ENCODE measurements at places on chromosomes 5 and 9. TPM values are rescaled to one million over a fixed set of nuclear protein-coding genes. Genes with fewer than 3 reads are reported as not detected.

- no peak overlapping the region for H3K27ac ChIP-seq
- no peak for DNase-seq
- peaks cover 38% of the 10 kb centered on the region for H3K4me1 ChIP-seq
- no peaks in the 10 kb centered on the region for H3K27me3 ChIP-seq
- no peaks in the 10 kb centered on the region for H3K36me3 ChIP-seq
Measured at GRCh38 chr9:27369591-27369990, 72.6 kb upstream of the EQTN start.

DNA sequence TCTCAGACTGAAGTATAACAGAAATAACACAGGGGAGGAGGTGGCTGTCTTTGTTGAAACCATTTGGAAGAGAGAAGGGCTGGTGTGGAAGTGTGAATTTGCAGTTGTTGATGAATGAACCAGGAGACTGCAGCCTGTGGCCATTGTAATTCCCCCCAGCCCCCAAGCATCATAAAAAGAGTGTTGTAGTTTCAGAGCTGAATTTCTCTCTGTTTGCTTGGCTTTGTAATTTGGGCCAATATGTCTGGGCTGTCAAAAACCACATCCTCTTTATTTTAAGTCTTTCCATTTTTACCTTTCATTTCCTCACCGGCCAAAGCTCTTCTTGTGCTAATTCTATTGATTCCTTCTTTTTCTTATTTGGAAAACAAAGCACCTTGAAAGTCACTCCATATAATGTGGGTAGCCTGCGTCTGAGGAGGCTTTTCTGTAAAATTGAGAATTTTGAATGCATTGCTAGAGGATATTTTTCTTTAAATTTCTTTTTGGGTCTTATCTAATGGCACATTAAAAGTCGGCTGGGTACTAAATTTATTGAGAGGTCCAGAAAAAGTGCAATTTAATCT is 383.3 kb downstream of the OSTF1 start:
- H3K36me3 ChIP-seq, result no peaks in the 10 kb centered on the region
- H3K27me3 ChIP-seq, result no peaks in the 10 kb centered on the region
- DNase-seq, result no peak
- H3K27ac ChIP-seq, result no peak overlapping the region
- no peaks in the 10 kb centered on the region for H3K4me1 ChIP-seq

DNA sequence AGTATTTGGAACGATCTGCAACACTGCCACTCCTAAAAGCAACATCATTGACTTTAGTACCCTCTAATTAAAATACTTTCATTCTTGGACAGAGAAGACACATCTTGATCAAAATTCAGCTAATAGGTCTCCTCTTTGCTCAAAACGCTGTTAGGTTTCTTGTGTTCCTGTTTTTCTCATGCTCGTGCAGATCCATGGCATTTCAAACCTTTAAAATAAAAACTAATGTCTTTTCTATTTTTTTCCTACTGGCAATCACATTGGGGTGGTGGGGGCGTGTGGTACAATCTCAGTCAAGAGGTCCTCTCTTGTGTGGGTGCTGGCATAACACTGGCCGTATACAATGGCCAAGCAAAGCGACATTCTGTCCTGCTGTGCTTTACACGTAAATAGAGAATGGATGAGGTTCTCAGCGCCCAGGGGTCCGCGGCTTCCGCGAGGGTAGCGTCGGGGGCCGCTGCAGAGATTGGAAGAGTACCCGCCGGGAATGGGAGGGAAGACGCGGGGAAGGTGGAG is 315 bp upstream of the GPR150 start:
- no peak for DNase-seq
- H3K36me3 ChIP-seq, result no peaks in the 10 kb centered on the region
- H3K4me3 ChIP-seq, result peak overlapping the region; percentile 43
- no peaks in the 10 kb centered on the region for H3K27me3 ChIP-seq
- H3K4me1 ChIP-seq, result peaks cover 8% of the 10 kb centered on the region

GRCh38 chr5:150694612-150695011 is 6.2 kb downstream of the RBM22 start:
- no peak overlapping the region for H3K27ac ChIP-seq
- no peaks in the 10 kb centered on the region for H3K27me3 ChIP-seq
- no peaks in the 10 kb centered on the region for H3K36me3 ChIP-seq
- no peak overlapping the region for H3K4me3 ChIP-seq
- peaks cover 5% of the 10 kb centered on the region for H3K4me1 ChIP-seq
- no peak for DNase-seq

- no peak overlapping the region for H3K27ac ChIP-seq
- H3K36me3 ChIP-seq, result no peaks in the 10 kb centered on the region
- H3K27me3 ChIP-seq, result no peaks in the 10 kb centered on the region
- DNase-seq, result no peak
- H3K4me3 ChIP-seq, result no peak overlapping the region
Measured at GRCh38 chr9:120447959-120448500, 131.9 kb downstream of the CDK5RAP2 start.

GRCh38 chr5:2094616-2094995 is 211.9 kb upstream of the IRX4 start:
- H3K4me3 ChIP-seq, result no peak overlapping the region
- no peak overlapping the region for H3K27ac ChIP-seq
- DNase-seq, result peak; percentile 57

DNA sequence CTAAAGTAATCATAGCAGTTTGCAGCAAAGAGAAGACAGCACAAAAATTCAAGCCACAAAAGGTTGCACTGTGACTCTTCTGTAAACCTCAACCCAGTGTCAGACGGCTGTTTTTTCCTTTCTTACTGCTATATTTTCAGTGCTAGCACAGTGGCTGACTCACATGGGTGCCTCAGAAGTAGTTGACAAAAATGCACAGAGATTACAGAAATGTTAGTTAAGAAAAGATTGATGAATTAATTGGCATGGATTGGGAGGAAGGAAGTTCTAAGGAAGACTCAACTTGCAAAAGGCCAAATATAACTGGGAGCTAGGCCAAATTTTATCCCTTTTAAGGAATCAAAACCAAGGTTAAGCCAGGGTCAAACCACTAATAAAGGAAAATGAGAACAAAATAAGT is 43.7 kb upstream of the ITGA1 start:
- H3K4me3 ChIP-seq, result no peak overlapping the region
- no peaks in the 10 kb centered on the region for H3K4me1 ChIP-seq
- H3K27me3 ChIP-seq, result no peaks in the 10 kb centered on the region
- DNase-seq, result no peak
- no peak overlapping the region for H3K27ac ChIP-seq
- H3K36me3 ChIP-seq, result no peaks in the 10 kb centered on the region

- no peaks in the 10 kb centered on the region for H3K27me3 ChIP-seq
- no peaks in the 10 kb centered on the region for H3K36me3 ChIP-seq
- DNase-seq, result peak; percentile 69
- H3K4me1 ChIP-seq, result no peaks in the 10 kb centered on the region
- H3K4me3 ChIP-seq, result no peak overlapping the region
- no peak overlapping the region for H3K27ac ChIP-seq
Measured at GRCh38 chr9:35406183-35406959, 83.5 kb upstream of the RUSC2 start.

GRCh38 chr9:16519001-16519400 is 351.5 kb downstream of the BNC2 start:
- H3K4me3 ChIP-seq, result no peak overlapping the region
- no peak overlapping the region for H3K27ac ChIP-seq
- no peaks in the 10 kb centered on the region for H3K27me3 ChIP-seq
- H3K36me3 ChIP-seq, result no peaks in the 10 kb centered on the region
- H3K4me1 ChIP-seq, result peaks cover 20% of the 10 kb centered on the region

GRCh38 chr5:126443374-126443851 is 20.2 kb downstream of the GRAMD2B start:
- H3K27me3 ChIP-seq, result no peaks in the 10 kb centered on the region
- no peak for DNase-seq
- no peaks in the 10 kb centered on the region for H3K36me3 ChIP-seq
- H3K4me3 ChIP-seq, result no peak overlapping the region

DNA sequence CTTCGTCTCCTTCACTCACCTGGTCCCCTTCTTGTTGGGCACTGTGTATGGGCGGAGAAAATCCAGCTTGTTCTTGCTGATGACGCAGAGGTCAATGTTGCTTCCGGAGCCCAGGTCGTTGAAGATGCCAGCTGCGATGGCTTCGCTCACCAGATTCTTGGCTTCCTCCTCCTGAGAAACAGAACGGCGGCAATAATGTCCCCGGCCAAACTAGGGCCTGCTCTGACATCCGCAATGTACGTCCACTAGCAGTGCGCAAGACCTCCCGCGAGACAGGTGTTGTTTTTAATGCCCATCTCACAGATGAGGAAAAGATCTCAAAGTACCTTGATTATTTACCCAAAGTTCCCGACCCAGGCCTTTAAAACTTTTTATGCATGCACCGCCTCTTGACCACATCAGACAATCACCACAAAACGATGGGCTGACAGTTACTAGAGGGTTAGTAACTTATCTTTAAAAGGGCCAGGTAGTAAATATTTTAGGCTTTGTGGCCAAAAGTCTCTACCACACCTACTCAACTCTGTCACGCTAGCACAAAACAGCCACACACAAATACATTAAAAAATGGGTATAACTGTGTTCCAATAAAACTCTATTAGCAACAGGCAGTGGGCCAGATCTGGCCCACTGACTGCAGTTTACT is 58.4 kb downstream of the PSMB7 start:
- H3K27me3 ChIP-seq, result no peaks in the 10 kb centered on the region
- no peak for DNase-seq
- H3K27ac ChIP-seq, result no peak overlapping the region
- no peak overlapping the region for H3K4me3 ChIP-seq
- no peaks in the 10 kb centered on the region for H3K36me3 ChIP-seq
- peaks cover 5% of the 10 kb centered on the region for H3K4me1 ChIP-seq

DNA sequence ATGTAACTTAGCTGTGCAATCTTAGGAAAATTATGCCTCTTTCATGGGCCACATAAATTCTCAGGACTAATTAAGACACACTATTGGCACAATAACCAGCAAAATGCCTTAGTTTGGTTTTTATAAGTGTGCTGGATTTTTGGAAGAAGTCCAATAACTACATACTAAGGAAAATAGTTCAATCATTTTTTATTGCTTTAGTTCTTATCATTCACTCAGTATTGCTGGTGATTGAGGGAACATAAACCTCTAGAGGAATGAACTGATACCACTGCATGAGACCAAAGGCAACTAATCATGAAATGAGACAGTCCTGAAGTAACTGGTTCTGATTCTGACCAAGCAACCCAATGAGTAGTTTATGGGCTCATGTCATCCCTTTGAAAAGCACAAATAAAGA is 571.5 kb downstream of the PDE4D start:
- no peak for DNase-seq

- no peak for DNase-seq
- no peaks in the 10 kb centered on the region for H3K27me3 ChIP-seq
- H3K4me1 ChIP-seq, result no peaks in the 10 kb centered on the region
- no peak overlapping the region for H3K4me3 ChIP-seq
- H3K36me3 ChIP-seq, result no peaks in the 10 kb centered on the region
Measured at GRCh38 chr9:33082128-33082527, 5.7 kb upstream of the SMU1 start.

DNA sequence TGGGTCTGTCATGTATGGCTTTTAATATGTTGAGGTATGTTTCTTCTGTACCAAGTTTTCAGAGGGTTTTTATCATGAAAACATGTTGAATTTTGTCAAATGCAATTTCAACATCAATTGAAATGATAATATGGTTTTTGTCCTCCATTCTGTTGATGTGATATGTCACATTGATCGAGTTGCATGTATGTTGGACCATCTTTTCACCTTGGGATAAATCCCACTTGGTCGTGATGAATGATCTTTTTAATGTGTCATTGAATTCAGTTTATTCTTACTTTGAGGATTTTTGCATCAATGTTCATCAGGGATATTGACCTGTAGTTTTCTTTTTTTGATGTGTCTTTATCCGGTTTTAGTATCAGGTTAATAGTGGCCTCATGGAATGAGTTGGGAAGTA is 288.5 kb downstream of the PJA2 start:
- H3K36me3 ChIP-seq, result no peaks in the 10 kb centered on the region
- H3K4me3 ChIP-seq, result no peak overlapping the region
- DNase-seq, result no peak
- H3K27ac ChIP-seq, result no peak overlapping the region

GRCh38 chr5:58504766-58505165 is 13.5 kb downstream of the GAPT start:
- peaks cover 3% of the 10 kb centered on the region for H3K27me3 ChIP-seq
- H3K4me3 ChIP-seq, result no peak overlapping the region
- H3K36me3 ChIP-seq, result no peaks in the 10 kb centered on the region
- DNase-seq, result no peak
- no peaks in the 10 kb centered on the region for H3K4me1 ChIP-seq

DNA sequence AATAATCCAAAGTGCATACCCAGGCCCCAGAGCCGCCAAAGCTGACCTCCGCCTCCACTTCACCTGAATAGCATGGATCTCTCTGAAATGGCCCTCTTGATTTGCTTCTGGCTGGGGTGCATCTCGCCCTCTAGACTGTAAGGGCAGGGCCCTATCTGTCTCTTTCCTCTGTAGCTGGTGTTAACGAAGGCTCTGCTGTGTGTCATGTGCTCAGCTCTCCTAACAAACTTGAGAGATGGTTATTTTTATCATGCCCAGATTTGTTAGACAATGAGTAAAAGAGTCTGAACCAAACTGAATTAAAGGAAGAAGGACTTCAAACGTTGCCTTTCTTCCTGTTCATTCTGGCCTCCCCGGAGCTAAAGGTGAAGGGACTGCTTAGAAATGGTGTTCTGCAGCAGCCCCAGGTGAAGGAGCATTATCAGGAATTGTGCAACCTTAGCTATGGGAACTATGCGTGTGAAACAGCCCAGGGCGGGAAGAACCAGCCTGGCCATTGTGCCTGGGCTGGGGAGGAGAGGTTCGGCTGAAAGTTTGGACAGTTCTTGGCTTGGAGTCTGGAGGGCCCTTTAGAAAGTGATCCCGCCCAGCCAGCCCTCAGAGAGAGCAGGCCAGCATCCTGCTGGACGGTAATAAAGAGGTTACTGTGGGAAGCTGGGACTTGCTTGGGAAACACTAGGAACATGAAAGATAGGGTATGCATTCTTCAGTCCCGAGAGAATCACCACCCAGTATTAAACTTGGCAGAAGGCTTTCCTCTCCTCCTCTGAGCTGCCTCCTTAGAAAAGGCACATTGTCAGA is 73.5 kb downstream of the WWC1 start:
- H3K4me3 ChIP-seq, result no peak overlapping the region
- H3K4me1 ChIP-seq, result no peaks in the 10 kb centered on the region
- DNase-seq, result no peak

- no peak overlapping the region for H3K4me3 ChIP-seq
- no peak for DNase-seq
- peaks cover 19% of the 10 kb centered on the region for H3K4me1 ChIP-seq
- H3K27me3 ChIP-seq, result no peaks in the 10 kb centered on the region
Measured at GRCh38 chr5:61348447-61348846, 16.4 kb downstream of the ZSWIM6 start.

GRCh38 chr9:134165357-134166315 is 1.3 kb upstream of the RNU6ATAC start:
- H3K36me3 ChIP-seq, result no peaks in the 10 kb centered on the region
- H3K4me3 ChIP-seq, result no peak overlapping the region
- no peak overlapping the region for H3K27ac ChIP-seq
- H3K4me1 ChIP-seq, result peaks cover 6% of the 10 kb centered on the region
- no peaks in the 10 kb centered on the region for H3K27me3 ChIP-seq
- no peak for DNase-seq

- no peak overlapping the region for H3K4me3 ChIP-seq
- H3K4me1 ChIP-seq, result peaks cover 17% of the 10 kb centered on the region
Measured at GRCh38 chr9:134357631-134358025, 31.4 kb downstream of the RXRA start.

Gene MZB1
- 1.5 TPM for total RNA-seq

Gene INSYN2B
- not detected for total RNA-seq

Gene SLC6A19
- 0.08 TPM for total RNA-seq

Gene GLRA1
- not detected for total RNA-seq

Gene CDC25C
- not detected for total RNA-seq

Gene OCLN
- 0.99 TPM for total RNA-seq

Gene BARHL1
- not detected for total RNA-seq

Gene SMIM33
- not detected for total RNA-seq
